ENCODE measurements at places on chromosomes 4 and X.

DNA sequence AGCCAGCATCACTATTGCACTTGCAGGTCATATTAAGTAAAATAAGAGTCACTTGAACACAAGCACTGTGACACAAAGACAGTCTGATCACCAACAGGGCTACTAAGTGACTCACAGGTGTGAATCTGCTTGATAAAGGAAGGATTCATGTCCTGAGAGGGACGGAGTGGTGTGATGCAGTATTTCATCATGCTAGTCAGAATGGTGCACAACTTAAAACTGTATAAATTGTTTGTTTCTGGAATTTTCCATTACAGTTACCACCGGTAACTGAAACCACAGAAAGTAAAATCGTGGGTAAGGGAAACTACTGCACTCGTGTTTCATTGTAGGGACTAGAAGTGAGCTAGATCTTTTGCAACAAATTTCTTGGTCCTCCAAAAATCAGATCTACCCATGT, 109.7 kb downstream of the ELOVL6 start:
- no peak for DNase-seq

GRCh38 chr4:10456595-10457254, 501 bp downstream of the ZNF518B start:
- no peak for DNase-seq

DNA sequence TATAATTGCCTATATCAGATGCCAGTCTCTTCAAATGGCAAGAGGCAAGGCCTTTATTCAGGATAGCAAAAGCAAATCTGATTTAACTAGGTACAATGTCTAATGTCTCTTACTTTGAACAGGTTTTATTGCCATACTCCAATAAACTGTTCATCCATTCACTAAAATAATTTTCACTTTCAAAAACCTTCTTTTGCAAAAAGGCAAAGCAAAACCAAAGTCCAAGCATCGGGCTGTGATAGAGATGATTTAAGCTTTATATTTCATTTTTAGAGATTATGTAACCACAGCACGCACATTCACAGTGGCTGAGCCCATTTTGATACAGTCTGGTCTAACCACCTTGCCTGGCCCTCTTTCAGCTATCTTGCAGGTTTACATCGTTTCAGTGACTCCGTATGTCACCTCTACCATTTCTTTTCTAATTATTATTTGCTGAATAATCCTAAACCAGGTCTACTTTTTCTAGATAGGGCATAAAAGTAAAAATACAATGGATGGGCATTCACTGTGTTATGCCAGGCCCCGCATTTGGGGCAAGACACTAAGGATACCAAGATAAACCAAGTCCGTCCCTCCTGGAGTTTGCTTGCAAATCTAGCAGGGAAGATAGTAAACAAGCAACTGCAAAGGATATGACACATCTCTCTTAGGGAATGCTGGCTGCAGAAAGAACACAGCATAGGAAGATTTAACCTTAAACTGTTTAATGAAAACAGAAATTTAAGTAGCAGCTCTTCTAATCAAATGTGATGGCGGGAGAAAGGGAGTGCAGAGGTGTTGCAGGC, 1.8 kb downstream of the CASP3 start:
- DNase-seq: no peak

DNA sequence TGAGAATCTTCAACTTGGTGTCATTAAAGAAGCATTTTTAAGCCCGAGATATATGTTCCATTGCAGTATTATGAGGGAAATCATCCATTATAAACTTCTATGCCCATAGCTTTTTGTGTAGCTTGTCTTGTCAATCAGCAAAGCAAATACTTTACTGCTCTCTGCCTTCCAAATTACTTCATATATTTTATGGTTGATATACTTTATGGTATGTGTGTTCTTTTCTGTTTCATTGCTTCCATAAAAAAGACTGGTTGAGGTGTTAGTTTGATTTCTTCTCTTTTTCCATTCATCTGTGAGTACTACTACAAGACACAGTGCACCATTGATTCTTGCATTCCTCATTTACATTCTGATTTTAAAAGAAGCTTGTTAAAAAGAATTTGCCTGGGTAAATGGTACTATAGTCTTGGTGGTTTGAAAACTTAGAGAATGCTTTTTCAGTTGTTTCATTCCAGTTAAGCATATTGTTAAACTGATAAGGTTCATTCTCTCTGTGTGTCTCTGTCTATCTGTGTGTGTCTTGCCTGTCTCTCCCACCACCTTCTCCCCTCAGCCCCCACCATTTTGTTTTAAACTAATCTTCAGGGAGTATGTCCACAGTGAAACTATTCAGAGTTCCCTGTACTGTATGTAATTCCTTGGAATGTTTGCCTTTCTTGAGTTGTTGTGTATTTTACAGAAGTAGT, 27.1 kb downstream of the STAG2 start:
- DNase-seq: no peak

GRCh38 chr4:6893449-6894085, 16.1 kb upstream of the TBC1D14 start:
- DNase-seq: no peak

GRCh38 chr4:96543346-96543745, 703.5 kb downstream of the PDHA2 start:
- DNase-seq: no peak
